AG09309 (cell line): ENCODE measurements at places on chromosomes 13 and 19.

DNA sequence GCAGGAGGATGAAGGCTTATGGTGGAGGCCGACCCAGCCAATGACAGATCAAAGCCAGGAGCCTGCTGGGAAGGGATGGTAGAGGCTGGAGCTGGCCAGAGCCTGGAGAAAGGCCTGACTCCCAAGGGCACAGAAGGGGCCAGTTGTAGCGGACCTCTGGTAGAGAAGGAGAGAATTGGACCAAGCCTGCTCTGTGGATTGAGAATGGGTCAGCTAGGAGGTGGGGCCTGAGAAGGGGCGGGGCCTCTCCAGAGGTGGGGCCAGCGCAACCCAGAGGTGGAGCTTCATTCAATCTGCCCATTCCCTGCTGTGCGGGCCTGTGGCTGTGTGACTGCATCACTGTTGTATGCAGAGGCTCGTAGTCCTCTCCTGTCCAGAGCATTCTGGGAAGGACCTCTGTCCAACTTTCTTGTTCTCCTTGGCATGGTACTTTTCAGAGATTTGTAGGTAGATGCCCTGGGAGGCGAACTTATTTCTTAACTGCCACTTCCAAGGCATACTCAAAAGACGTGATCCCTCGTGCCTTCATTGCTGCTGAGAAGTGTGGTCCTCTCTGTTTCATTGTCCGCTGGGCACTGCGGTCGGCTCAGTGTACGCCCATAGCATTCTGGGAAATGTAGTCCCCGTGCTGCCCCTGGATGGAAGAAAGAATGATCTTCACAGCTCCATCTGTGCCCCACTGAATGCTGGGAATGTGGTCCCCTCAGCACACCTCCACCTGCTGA lies 6.7 kb downstream of the GRIN2D start:
- no peak for DNase-seq

GRCh38 chr19:33819506-33819879 lies 22.8 kb downstream of the KCTD15 start:
- DNase-seq, result no peak

DNA sequence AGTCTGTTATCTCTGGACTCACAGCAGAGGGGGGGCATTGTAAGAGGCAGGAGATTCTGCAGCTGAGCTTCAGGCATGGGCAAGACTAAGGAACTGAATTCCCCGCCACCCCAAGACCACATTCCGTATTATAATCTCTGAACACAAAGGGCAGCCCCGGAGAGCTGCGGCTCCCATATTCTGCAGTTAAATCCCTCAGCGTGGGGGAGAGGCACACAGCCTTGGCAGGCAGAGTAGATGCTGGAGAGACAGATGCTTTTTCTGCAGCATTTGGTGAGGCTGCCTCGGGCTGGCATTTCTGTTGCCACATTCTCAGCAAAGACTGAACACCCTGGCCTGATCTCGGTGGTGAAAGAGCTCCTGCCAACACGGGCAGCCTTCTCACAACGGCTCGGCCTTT lies 12.9 kb downstream of the CHAF1A start:
- no peak for DNase-seq

DNA sequence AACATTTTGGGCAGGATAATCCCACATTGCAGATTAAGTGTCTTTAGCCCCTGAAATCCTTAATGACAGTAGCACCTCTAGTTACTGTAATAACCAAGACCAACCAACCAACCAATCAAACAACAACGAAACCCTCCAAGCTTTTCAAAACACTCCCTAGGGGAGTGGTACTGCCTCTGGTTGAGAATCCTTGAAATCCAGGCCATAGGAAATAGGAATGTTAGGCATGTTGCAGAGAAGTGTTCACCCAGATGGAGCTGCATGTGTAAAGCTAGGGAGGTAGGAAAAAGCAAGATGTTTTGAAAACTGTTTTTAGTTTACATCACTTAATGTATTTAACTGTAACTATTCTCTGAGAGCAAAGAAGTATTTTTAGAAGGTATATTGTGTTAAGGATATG lies 4.5 kb downstream of the LACC1 start:
- no peak for DNase-seq

DNA sequence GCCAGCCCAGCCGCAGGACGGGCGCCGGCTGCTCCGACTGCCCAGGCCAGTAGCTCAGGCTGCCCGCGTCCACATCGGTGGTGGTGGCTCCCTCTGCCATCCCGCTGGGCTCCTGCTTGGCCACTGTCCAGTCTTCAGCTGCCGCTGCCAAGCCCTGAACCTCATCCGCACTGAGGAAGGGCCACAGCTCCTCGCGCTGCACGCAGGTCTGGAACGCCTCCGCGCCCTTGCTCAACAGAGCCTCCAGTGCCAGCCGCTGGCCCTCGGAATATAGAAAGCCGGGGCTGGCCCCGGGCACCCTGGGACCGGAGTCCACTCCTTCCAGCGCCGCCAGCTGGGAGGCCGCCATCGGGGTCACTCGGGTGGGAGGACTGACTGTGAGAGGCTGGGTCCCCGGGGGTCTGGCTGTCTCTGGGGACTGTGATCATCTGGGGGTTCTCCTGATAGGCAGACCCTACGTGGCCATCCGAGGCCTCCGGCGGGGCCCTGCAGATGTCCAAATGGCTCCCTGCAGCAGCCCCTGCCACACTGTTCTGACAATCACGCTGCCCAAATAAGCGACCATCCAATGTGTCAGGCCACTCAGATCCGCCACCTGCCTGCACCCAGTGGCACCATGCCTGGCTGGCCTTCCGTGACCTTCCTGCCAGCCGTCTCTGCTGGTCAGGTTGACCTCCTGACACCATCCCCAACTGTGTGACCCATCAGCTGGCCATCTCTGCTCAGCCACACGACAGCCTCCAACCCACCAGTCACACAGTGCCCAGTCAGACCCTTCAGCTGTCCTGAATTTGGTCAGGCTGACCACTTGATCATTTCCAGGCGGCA lies 1.6 kb downstream of the FAM83E start:
- no peak for DNase-seq

DNA sequence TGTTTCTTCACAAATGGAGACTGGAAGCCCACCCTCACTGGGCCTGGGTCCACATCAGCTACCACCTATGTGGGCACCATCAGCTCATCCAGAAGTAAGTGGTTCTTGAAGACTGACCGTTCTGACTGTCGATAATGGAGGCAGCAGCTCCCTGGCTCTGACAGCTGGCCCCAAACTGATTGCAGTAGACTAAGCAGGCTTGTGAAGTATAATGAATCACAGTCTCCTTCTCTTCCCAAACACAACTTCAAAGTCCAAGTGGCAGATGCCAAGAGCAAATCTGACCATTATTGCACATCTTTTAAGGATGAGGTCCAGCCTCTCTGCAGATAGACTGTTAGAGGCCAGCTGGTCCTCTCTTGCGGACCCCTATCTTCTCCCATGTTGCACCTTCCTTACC lies 574.4 kb upstream of the KLF12 start:
- DNase-seq, result no peak
